ENCODE measurements at places on chromosomes 1 and 21.

DNA sequence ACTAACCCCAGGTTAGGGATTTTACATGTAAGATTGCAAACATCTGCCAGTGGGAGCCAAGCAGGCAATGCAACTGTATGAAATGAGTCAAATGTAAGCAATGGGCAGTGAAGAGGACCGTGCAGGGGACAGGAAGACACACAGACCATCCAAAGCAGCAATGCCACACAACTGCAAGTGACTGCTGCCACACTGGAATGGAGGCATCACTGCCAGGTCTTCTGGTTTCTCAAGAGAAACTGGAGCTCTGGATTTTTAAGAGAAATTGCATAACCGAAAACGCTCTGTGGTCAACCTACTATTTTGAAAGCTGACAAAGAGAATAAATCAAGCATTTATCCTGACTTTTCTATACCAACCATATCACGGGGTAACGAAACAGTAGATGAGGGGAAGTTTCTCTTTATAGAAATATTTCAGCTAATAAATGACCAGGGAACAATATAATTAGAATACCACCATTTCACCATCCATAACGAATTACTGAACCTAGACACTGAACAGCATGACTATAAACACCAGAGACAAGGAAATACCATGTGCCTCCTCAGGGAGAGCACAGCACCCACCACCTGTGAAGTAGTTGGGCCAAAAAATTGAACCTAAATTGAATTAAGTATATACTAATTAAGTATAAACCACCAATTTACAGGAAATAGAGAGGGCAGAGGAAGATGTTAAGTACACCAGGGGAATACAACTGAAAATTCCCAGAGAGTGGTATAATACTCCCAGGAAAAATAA, 4.4 kb downstream of the AK2 start:
- peak; percentile 75 for DNase-seq

GRCh38 chr1:154777781-154778180, 92.3 kb downstream of the KCNN3 start:
- no peak for DNase-seq

- DNase-seq, result no peak
Measured at GRCh38 chr1:184895086-184895485, 79.2 kb downstream of the NIBAN1 start.

DNA sequence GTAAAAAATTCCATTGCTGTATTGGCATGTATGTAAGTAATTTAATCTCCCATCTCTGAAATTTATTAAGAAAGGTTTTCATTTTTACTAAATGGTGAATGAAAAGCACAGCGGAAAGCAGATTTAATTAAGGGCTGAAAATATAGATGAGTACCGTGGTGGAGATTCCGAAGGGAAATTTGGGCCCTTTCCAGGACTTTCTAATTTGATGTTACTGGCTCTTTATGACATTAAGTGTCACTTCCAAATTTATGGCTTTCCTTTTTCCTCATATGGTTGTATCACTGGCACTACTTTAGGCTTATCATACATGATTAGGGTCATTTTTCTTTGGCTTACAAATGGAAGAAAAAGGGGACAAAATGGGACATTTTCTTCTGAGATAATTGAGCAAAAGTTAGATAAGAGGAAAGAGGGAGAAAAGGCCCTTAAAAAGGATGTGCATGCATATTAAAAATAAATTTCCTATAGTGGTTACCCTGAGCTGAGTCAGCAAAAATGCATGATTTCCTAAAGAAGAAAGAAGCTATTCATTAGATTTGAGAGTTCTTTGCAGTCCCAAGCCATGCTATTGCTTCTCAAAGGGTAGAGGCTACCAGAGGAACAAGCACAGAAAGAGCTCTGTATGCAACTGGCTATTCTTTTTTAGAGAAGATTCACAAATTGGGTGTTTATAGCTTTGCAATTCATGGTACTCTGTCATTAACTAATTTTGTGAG, 74.9 kb upstream of the CNIH3 start:
- no peak for DNase-seq

GRCh38 chr1:9195651-9196050, 38.9 kb upstream of the H6PD start:
- DNase-seq, result no peak

DNA sequence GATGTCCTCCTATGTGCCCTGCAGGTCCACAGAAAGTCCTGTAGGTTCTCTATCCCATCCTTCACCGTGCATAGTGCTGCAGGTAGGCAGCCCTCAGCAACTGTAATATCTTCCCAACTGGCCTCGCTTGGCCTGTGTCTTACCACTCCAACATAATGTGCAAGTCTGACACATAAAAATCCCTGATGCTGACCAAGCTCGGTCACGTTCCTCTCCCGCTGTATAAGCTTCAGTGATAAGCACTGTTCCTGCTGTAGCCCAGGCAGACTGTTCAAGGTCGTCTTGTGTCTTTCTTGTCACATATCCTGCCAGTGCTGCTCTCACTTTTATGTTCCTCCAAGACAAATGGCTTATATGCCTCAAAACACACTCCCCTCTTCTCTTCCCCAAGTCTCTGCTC, 19.4 kb upstream of the KCNE1 start:
- DNase-seq, result no peak

DNA sequence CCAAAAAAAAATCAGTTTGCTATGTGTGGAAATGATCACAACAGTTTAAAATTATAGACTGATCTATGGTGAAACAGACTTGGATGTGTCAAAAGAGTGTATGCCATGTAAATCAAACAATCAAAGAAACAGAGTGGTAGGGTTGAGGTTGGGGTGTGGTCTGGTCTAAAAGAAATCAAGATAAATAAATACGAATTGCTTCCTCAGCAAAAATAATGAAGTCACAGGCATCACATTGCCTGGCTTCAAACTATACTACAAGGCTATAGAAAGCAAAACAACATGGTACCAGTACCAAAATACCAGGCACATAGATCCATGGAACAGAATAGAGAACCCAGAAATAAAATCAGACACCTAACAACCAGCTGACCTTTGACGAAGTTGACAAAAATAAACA, 1796.9 kb downstream of the NCAM2 start:
- DNase-seq, result no peak

DNA sequence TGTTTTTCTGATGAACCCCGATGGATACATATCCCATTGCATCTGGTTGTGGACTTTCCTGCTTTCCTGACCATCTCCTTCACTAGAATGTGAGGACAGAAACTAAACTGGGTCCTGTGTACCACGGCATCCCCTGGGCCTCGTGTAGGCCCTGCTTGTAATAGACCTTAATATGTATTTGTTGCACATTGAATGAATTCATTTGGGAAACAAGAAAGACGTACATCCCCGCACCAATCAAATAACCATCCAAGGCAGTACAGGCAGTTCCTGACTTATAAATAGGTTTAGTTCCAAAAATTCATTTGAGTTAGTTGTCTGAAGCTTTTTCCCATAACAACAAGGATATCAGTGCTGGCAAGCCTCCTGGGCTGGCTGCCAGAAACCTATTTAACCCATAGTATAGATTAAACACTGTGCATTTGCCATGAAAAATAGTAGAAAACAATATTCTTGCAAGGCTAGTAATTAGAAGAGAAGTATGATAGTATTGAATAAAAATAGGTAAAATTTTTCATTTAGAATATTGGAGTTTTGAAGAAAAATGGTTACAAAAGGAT, 81.8 kb upstream of the CD34 start:
- DNase-seq, result no peak

DNA sequence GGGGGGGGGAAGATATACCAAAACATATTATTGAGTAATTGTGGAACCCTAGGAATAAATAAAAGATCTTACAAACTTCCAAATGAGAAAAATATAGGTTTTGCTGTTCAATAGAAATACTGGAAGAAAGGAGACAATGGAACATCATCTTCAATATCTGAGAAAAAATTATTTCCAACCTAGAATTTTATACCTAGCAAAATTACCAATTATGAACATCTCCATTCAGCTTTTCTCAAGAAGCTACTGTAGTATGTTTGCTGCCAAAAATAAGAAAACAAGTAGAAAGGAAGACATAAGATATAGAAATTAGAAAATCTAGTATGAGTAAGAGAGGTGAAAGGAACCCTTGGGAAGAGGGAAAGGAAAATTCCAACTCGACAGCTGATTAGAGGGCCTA, 84.0 kb downstream of the GPR52 start:
- DNase-seq, result no peak

DNA sequence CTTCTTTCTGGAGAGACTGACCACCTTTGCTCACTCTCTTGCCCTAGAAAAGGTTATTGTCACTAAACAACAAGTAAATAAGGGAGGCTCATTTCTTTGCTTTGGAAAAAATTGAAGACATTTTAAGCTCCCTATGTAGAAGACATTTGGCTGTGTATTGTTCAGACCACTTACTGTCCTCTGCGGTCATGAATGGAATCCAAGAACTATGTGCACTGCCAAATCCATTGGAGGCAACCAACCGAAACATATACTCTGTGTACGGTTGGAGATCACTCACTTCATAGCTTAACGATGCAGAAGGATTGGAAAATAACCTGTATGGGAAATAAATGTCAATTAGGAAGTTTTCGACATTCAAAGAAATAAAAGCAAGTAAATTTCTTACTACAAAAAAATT, 332.8 kb downstream of the KCTD3 start:
- no peak for DNase-seq

- no peak for DNase-seq
Measured at GRCh38 chr1:245876586-245876985, 630.5 kb downstream of the SMYD3 start.

DNA sequence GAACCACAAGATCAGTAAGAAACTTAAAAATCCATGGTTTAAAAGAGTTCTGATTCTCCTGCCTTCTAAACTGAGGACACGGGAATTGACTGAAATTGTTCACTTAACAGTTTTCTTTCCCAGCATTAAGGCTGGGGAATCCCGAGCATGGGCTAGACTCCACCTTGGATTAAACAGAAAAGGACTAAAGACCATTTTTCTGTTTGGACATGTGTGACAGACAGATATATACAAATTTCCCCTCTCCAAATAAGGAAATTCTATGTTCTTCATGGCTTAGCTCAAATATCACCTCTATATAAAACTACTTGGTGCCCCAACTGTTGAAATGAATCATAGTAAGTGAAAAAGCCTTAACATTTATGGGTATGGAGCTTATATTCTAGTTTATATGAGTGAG, 85.0 kb downstream of the UROD start:
- DNase-seq, result no peak

DNA sequence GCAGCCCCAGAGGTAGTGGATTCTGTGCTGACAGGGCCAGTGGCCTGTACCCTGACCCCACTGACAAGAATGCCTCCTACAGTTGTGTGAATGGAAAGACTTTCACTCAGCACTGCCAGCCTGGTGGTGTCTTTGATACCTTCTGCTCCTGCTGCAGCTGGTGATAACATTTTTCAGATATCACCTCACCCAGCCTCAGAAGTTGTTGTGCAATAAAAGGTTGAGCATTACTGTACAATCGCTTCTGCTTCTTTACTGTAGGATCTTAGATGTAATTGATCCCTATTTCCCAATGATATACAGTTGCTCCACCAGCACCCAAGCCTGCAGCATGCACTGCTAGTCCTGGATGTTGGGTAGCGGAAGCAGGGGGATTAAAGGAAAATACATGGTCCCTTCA, 4.8 kb upstream of the CHIA start:
- no peak for DNase-seq

- no peak for DNase-seq
Measured at GRCh38 chr1:233490488-233490887, 123.4 kb upstream of the KCNK1 start.

DNA sequence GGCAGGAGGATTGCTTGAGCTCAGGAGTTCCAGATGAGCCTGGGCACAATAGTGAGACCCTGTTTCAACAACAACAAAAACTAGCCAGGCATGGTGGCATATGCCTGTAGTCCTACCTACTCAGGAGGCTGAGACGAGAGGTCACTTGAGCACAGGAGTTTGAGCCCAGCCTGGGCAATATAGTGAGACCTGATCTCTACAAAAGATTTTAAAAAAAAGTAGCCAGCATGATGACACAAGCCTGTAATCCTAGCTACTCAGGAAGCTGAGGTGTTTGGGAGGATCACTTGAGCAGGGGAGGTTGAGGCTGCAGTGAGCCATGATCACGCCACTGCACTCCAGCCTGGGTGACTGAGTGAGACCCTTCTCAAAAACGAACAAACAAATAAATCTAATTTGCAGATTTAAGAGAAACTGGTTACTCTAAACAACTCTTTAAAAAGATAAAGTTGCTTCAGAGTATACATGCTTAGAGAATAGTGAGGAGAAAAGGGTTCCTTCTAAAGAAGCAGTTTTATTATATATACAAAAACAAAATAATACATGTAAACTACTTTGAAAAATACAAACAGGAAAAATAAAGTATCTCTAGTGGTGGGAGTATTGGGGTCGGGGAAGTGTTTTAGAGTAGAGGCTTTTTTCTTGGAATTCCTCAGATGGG, 88.4 kb downstream of the ADCY10 start:
- no peak for DNase-seq

- DNase-seq, result no peak
Measured at GRCh38 chr1:38735651-38736161, 123.9 kb downstream of the RRAGC start.

GRCh38 chr1:158117854-158118704, 62.6 kb upstream of the CD1D start:
- DNase-seq, result no peak

DNA sequence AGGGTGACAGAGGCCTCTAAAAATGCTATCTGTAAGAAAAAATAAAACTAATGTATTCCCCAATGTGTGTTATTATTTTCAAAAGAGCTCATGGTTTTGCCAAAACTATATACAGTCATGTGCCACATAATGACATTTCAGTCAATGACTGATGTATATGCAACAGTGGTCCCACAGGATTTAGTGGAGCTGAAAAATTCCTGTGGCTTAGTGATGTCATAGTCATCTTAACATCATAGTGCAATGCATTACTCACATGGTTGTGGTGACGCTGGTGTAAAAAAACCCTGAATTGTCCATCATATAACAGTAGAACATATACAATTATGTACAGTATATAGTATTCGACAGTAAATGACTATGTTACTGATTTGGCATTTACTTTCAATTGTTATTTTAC, 172.4 kb downstream of the CACNA1E start:
- no peak for DNase-seq

DNA sequence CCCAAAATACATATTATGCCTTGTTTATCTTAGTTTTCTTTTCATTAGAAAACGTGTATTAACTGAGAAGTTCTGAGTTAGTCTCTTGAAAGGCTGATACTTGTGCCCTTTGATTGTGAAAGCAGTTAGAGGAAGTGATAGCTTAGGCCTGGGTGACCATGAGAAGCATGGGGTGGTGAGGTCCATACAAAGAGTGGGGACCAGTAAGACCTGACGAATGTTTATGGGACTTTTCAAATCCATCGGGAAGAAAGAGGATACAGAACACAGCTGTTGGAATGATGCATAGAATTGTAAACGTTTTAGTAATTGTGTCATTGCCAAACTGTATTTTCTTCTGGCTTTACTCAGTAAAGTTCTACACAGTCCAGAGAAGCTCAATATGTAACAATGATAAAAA, 259.8 kb downstream of the LMO4 start:
- no peak for DNase-seq

DNA sequence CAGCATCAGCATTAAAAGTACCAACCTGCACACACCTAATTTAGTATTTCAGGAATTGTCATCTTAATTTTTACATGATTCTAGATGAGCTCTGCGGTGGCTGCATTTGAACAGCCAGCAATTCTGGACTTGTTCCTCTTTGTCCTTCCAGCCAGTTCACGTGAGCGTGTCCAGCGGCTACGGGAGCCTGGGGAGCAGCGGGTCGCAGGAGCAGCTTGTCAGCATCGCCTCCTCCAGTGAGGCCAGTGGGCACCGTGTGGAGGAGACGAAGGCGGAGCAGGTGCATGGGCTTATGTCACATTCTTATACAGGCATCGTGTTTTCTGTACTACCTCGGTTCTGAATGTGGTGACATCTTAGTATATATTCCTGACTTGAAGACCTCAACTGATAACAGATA, 25.7 kb downstream of the PER3 start:
- DNase-seq, result no peak
